ENCODE measurements at places on chromosomes 11 and 22.

DNA sequence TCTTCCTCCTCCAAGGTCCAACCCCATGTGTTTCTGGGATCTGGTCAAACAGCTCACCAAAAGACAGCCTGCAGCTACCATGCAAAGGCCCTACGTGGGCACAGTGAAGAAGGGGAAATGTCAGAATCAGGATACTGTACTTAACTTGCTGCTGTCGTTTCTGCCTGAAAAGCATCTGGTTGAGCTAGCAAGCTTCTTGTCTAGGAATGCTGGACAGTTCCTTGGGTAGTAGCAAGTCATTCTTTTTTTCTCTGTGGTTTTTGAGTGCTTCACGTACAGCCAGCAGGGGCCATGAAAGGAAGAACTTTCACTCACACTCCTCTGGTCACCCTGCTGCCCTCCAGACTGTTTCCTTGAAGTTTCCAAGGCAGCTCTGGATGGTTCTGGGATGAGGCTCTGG lies 24.7 kb downstream of the RCOR2 start:
- no peak for DNase-seq

- DNase-seq = no peak
Measured at GRCh38 chr11:47384498-47384897, 6.2 kb upstream of the SPI1 start.

DNA sequence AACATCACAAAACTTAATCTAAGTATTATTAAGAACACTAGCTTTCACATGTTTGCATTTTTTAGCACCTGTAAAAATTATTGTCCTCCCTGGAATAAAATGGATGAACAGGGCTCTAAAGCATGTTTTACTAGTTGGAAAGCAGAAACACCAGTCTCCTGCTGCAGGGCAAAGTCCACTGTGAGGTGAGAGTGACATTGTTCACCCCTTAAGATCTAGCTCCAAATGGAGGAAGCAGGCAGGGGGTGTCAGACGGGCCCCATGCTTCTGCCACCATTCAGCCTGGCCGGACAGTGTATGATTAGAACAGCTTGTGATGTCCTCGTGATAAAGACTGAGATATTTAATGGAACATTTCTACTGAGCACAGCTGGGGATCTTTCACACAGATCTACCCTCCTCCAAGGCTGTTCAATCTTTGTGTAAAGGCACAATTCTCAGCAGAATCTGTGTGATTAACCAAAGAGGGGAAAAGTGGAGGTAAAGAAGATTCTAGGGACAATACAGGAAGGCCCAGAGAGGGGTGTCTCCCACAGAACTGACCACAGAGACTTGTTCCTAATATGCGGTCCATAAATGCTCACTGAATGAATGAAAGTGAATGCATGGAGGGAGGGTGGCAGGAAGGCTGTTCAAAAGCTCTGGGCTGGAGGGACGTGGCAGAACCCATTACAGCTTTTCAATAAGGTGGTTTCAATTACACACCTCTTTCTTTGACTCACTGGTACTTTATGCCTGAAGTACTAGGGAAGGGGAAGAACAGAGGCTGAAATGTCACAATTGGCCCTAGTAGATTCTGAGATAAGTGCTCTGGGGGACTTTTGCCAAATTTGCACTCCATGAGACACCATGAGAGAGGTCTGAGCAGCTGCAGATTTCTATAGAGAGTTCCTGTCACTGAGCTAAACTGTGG lies 239.1 kb upstream of the ARHGAP20 start:
- DNase-seq = no peak

DNA sequence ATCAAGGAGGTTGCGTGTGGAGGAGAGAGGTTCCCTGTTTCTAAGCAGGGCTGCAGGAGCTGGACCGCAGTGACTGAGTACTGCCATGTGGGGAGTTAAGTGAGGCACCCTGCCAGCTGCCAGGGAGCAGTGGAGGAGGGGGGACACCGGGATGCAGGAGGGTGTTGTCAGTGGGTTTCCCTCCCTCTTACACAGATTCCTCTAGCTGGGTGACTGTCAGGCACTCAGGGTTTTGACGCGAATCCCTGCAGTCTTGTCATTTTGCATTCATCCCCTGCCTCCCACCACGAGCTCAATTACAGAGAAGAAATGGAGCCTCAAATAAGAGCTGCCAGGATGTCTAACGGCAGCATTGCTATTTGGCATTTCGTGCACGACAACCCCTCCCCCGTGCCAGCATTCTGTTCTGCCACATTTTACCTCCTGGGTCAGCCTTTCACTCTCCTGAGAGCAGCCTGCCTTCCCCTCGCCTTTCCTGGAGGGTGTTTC lies 119.8 kb upstream of the SORL1-AS1 start:
- no peak for DNase-seq

- DNase-seq = no peak
Measured at GRCh38 chr22:45541382-45541979, 38.8 kb downstream of the FBLN1 start.
